ENCODE measurements at places on chromosomes 12 and 14.

DNA sequence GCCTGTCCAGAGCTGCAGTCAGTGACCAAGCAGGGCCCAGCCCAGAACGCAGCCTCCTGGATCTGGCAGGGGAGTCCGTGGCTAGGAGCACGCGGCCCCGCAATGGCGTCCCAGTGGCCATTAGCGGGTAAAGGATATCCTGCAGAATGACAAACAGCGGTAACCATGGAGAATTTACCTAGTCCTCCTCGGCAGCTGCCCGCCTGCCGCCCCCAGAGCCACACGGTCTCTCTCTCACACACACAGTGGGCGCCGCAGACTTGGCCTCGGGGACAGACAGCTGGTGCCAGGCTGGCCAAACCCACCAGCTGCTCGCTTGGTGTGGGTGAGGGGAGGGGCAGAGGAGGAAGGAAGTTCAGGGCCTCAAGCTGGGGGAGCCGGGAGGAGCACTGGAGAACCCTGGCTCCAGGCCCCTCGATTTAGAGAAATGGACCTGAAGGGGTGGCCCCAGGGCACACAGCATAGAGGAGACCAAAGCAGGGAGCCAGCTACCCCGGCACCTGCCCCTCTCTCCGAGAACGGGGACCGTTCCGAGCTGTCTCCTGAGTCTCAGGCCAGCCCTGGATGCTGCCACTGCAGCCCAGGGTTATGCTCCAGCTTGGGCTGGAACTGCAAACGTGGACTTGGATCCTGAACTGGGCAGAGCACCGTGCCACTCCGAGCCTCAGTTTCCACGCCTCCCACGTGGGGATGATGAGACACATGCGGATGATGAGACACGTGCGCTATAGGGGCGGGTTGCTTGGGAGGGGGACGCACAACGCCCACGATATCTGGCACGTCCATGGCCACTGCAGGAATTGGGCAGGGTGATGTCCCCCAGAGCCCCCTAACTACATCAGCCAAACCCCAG, 3.4 kb downstream of the CDK2AP1 start:
- no peak for DNase-seq

DNA sequence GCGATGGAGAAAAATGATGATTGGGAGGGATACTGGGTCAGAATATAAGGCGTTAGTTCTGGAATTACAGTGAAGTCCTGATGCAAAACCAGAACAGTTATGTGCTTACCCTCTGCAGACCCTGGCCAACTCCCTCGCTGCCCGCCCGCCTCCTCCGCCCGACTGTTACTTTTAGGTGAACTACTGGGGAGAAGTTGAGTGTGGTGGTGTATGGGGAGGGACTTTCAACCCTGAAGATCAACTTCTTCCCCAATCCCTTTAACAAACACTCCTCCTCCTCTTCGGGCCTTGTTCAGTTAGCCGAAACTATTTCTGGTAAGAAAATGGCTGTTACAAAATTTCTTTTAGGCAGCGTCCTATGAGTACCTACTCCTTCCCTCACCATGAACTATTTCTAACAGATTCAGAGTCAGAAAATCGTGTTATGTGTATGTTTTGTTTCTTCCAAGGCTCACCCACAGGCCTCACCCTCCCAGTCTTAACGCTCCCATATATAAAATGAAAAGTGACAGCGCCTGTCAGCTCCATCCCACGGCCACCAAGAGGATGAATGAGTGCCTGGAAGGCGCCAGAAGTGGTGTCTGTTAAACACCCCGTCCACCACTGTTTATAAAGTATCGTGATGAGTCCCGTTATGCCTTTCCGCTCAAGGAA, 1.3 kb downstream of the FBXO33 start:
- DNase-seq, result no peak

DNA sequence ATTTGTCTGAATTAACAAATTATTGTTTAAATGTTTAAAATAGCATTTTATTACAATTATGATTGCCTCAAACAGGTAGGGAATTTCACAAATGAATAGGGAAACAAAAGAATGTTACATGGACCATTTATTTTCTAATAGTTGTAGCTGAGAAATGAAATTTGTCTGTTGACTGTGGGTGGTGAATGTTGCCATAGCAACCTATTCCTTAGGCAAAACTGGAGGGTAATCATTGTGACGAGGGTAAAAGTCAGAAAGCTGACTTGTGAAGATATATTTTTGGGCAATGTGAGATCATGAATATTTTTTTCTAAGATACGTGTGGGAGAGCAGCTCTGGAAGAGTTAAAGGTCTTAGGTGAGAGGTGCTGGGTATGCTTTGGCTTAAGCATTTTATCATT, 24.2 kb upstream of the CLEC14A start:
- DNase-seq, result no peak

GRCh38 chr12:80293347-80293746, 150.7 kb upstream of the PTPRQ start:
- DNase-seq, result no peak

DNA sequence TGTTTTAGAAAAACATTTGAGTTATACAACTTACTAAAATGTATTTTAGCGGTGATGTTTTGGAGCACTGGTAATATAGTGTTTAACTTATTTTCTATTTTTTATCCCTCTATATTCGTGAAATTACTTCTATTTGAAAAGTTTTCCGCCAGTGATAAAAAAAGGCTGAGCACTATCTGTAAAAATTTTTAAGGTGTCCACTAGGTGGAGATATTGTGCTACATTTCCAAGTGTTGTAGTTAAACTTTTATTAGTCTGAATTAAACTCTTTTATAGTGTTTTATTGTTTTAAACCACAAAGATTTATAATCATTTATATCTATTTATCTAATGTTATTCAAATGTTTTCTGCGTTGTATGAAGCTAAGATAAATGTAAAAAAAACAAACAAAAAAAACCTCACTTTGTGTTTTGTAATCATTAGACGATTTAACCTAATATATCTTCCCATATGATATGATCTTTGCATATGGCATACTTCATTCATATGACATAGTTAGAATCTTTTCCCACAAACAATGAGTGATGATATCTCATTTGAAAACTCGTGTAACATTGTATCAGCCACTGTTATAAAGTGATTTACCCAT, 11.8 kb downstream of the ALG10B start:
- no peak for DNase-seq

- DNase-seq, result no peak
Observed at GRCh38 chr12:52331833-52332232, 10.6 kb upstream of the KRT83 start.

DNA sequence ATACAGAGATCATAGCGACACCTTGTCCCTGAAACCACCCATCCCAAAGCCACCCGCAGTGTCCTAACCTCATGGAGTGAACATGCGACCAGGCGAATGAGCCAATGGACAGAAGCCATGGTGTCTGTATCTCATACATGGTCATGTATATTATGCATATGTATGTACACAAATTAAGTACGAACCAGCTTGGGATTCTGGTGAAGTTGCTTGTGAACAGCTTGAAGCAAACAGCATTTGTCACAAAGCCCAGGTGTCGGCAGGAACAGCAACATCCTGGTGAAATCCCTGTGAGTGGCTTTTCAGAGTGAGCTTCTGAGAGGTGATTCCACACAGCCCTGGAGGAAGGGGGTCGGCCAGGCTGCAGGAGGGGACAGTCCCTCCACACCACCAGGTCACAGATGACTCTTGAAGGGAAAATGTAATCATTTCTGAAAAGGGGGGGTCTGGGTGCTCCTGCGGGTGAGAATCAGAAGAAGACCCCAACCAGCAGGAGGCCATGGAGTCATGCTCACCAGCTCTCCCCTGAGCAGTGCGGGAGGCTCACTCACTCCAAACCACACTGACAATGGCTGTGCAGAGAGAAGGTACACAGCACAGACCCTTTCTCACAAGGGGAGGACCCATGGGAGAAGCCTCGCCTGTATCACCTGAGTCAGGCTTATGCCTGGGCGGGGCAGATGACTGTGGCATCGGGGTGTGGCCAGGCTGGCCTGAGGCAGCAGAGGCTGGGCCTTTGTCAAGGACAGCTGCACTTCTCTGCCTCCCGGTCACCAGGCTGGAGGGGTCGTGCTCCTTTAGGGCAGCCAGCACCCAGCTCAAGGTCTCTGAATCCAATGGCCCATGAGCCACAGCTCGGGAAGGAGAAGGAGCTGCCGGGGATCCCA, 14.3 kb downstream of the CHGA start:
- DNase-seq, result no peak

- no peak for DNase-seq
Observed at GRCh38 chr14:53855127-53855526, 101.5 kb downstream of the BMP4 start.

GRCh38 chr12:6262623-6263022, 47.9 kb upstream of the PLEKHG6 start:
- DNase-seq, result no peak

DNA sequence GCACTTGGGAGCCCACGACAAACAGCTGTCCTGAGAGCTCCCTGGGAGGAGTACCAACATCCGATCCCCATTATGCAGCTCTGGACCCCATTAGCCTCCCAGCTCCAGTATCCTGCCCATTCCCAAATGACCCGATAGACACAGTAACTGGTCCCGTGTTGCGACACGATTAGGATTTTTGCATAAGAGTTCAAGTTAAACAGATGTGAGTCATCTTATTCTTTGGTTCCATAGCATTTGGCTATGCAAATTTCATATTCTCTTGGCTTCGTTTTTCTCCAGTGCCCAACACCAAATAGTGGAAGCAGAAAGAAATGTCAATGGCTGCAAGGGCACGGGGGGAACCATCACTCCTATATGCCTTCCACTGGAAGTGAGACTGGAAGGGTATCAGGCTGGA, 43.0 kb upstream of the LRRC10 start:
- DNase-seq, result no peak

GRCh38 chr12:60014436-60014835, 418.6 kb downstream of the SLC16A7 start:
- no peak for DNase-seq

DNA sequence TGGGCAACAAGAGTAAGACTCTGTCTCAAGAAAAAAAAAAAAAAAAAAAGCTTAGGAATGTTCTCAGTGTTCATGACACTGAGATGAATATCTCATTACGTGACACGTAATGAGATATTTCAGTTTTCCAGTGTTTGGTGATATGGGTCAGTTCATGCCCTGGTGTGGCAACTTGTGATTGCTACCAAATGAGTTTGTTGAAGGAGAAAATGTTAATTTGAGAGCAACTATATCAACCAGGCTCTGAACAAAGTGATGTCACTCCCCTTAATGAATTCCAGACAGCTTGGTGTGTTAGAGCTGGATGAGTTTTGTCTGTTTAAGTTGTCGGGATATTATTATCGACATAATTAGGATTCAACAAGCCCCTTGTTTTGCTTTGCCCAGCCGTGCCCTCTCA, 211.7 kb downstream of the DPF3 start:
- DNase-seq, result no peak

DNA sequence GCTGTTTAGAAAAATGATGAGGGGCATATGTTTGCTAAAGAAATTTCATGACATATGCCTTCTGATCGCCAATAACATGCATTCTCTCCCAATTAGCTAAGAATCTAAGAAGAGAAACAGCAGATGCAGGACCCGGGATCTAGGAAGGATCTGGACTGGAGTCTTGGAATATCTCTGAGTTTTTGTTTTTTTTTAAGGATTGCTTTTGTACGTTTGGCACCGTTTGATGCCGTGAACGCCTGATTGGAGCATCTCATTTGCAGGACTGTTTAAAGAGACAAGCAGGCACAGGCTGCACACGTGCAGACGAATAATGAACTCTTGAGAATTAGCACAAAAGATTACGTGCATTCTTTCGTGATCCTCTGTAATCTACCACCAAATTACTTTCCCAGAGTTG, 13.6 kb downstream of the EML1 start:
- DNase-seq, result no peak

- DNase-seq, result no peak
Observed at GRCh38 chr12:9039397-9039977, 50.1 kb downstream of the KLRG1 start.

DNA sequence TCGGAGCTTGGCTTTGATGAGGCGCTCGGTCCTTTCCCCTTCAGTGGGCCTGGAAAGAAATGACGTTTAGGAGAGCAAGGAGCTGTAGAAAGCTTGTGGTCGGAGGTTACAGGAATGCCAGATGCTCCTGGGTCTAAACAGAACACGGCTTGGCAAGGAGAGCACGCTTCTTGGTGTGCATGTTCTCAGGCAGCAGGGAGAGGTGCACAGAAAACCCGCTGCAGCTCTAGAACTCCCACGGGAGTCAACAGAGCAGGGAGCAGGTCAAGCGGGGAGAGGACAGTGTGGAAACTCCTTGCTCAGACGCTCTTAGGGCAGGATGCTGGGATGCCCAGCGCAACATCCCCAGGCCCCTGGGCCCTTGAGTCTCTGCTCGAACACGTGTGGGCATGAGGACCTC, 51.0 kb downstream of the SSH1 start:
- no peak for DNase-seq

DNA sequence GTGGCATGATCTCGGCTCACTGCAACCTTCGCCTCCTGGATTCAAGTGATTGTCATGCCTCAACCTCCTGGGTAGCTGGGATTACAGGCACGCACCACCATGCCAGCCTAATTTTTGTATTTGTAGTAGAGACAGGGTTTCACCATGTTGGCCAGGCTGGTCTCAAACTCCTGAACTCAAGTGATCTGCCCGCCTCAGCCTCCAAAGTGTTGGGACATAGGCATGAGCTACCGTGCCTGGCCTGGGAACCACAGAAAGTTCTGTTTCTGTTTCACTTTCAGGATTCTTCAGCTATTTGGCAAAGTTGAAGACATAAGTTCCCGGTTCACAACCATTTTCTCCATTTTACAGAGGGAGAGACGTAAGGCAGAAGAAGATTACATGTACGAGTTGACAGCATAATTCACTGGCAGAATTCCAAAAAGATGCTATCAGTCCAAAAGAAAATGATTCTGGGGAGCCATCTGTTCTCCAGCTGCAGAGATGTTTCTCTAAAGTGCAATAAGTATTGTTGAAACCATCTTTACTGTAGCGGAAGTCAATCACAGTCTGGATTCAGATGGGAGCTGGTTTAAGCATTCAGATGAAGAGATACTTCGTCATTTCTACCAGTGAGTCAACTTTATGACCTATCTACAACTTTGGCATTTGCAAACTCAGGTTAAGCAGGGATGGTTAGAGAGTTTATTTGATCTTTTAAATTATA, 8.1 kb upstream of the RNF34 start:
- DNase-seq, result no peak

DNA sequence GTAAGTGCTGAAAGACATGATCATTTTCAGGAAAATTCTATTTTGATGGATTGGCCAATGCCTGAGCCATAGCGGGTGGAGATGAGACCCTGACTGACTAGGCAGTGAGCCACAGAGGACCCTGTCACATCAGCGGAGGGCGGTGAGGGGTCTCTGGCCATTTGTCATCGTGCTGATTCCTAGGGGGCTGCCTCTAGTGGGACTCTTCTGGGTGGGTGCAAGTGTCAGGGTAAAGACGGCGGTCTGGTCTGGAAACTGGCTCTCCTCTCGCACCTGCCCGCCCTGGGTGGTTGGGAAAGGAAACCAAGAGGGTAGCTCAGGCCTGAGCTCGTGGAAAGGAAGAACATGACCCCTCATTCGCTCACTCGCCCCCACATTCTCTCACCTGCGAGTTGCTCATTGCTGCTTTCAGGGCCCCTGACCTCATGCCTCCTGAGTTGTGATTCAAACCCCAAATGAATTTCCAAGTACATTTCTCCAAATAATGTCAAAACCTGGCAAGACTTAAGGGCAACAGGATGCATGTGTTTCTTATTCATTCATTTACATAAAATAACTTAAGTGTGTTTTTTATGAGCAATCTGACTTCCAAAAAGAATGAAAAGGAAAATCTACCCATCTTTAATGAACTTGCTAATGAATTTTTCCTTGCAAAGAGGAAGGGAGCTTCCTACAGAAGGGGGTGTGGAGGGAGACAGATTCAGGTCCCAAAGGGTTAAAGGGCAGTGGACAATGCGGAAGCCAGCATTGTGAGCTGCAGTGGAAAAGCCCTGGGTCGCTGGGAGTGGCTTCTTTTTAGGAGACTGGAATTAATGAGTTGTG, 12.8 kb downstream of the MEG3 start:
- no peak for DNase-seq

GRCh38 chr14:87133073-87133801, 859.7 kb downstream of the GALC start:
- no peak for DNase-seq
